ENCODE measurements at places on chromosomes 6 and 20. TPM values are rescaled to one million over a fixed set of nuclear protein-coding genes. Genes with fewer than 3 reads are reported as not detected.

DNA sequence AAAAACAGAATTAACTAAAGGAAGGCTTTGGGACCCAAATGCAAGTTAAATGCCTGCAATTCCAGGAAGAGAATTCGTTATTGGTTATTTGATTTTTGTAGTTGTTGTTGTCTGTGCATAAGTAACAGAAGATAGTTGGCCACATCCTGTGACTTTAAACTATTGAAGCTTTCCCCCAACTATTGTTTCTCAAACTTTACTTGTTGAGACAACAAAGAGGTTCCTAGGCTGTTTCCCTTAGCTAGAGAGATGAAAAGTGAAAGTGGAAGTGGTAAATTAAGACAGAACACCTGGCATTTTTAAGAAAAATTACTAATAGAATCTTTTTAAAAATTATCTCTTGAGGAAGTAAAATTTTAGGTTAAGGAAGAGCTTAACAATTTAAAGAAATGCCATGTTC is 525.2 kb downstream of the PKHD1 start:
- H3K27me3 ChIP-seq = no peaks in the 10 kb centered on the region
- H3K4me1 ChIP-seq = no peaks in the 10 kb centered on the region
- no peak for DNase-seq
- no peak overlapping the region for H3K27ac ChIP-seq
- H3K36me3 ChIP-seq = no peaks in the 10 kb centered on the region
- H3K4me3 ChIP-seq = no peak overlapping the region

GRCh38 chr20:4649941-4650681 is 71.6 kb upstream of the PRND start:
- H3K36me3 ChIP-seq = no peaks in the 10 kb centered on the region
- no peak for DNase-seq
- H3K4me1 ChIP-seq = no peaks in the 10 kb centered on the region
- H3K4me3 ChIP-seq = no peak overlapping the region
- no peak overlapping the region for H3K27ac ChIP-seq

- H3K4me1 ChIP-seq = no peaks in the 10 kb centered on the region
- no peak overlapping the region for H3K4me3 ChIP-seq
- H3K27me3 ChIP-seq = no peaks in the 10 kb centered on the region
- H3K36me3 ChIP-seq = no peaks in the 10 kb centered on the region
- H3K27ac ChIP-seq = no peak overlapping the region
Observed at GRCh38 chr6:146590492-146590891, 8.3 kb upstream of the ADGB start.

GRCh38 chr20:63848003-63848911 is 13.0 kb upstream of the ABHD16B start:
- peaks cover 12% of the 10 kb centered on the region for H3K4me1 ChIP-seq
- H3K4me3 ChIP-seq = no peak overlapping the region
- no peak overlapping the region for H3K27ac ChIP-seq
- H3K27me3 ChIP-seq = peaks cover 3% of the 10 kb centered on the region
- H3K36me3 ChIP-seq = no peaks in the 10 kb centered on the region
- DNase-seq = no peak

- peak overlapping the region; percentile 99 for H3K27ac ChIP-seq
- peak overlapping the region; percentile 86 for H3K4me3 ChIP-seq
- H3K36me3 ChIP-seq = peaks cover under 1% of the 10 kb centered on the region
Observed at GRCh38 chr6:32967151-32968091, 973 bp upstream of the BRD2 start.

DNA sequence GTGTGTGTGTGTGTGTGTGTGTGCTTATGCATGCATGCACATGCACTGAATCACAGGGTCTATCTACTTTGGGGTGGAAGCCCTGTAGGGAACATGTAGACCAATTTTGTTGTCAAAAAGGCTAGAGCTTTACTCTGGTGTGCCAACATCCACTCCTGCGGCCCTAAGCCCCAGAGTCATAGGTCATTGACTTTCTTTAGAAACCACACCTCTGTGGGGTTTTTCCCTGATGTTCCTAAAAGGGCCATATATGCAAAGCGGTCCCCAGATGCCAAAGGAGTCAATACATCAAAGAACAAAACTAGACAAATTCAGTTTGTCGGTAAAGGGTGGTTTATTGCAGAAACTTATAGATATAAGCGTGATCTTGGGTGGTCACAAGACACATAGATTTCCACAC is 29.8 kb upstream of the SLC2A12 start:
- no peaks in the 10 kb centered on the region for H3K4me1 ChIP-seq
- H3K4me3 ChIP-seq = no peak overlapping the region
- H3K36me3 ChIP-seq = no peaks in the 10 kb centered on the region
- DNase-seq = no peak
- H3K27me3 ChIP-seq = no peaks in the 10 kb centered on the region

- no peak overlapping the region for H3K27ac ChIP-seq
- H3K4me1 ChIP-seq = no peaks in the 10 kb centered on the region
- no peak for DNase-seq
- no peaks in the 10 kb centered on the region for H3K36me3 ChIP-seq
Observed at GRCh38 chr20:37558779-37559178, 31.1 kb upstream of the BLCAP start.

OR2H2 gene
- not detected for total RNA-seq
